ENCODE measurements at places on chromosomes 2 and 18. TPM values are rescaled to one million over a fixed set of nuclear protein-coding genes. Genes with fewer than 3 reads are reported as not detected.

Gene KIF3C
- total RNA-seq, result 10.3 TPM

Gene MC5R
- not detected for total RNA-seq

Gene TMEM131
- total RNA-seq, result 31.9 TPM

Gene GPC1
- 5.8 TPM for total RNA-seq

Gene DUSP19
- total RNA-seq, result 0.93 TPM

Gene LRRTM1
- not detected for total RNA-seq

Gene HRH4
- total RNA-seq, result 0.43 TPM

Gene SMYD1
- not detected for total RNA-seq

Gene RETSAT
- total RNA-seq, result 30.1 TPM

Gene POTEF
- not detected for total RNA-seq

Gene CCDC141
- 2.6 TPM for total RNA-seq

Gene ANKRD53
- not detected for total RNA-seq

Gene C2orf81
- 1.2 TPM for total RNA-seq

Gene CRYGD
- not detected for total RNA-seq

Gene WDR75
- total RNA-seq, result 34.0 TPM

Gene ACYP2
- 8.6 TPM for total RNA-seq

Gene ONECUT2
- not detected for total RNA-seq

Gene FBXO15
- total RNA-seq, result 0.60 TPM

Gene SPATA3
- not detected for total RNA-seq

Gene ERBB4
- total RNA-seq, result not detected

Gene AGXT
- not detected for total RNA-seq

Gene CCDC150
- total RNA-seq, result 12.1 TPM

Gene SERPINB10
- total RNA-seq, result not detected

Gene SCG2
- not detected for total RNA-seq

Gene GAL3ST2
- total RNA-seq, result 0.23 TPM

Gene NDC80
- 78.9 TPM for total RNA-seq

Gene LIMS4
- 3.3 TPM for total RNA-seq

Gene ZNF385B
- not detected for total RNA-seq

Gene ACADL
- total RNA-seq, result not detected

Gene LYG2
- total RNA-seq, result not detected

Gene MC4R
- total RNA-seq, result not detected

Data from activated CD4-positive, alpha-beta memory T cell treated with anti-CD3 and anti-CD28 coated beads, Interleukin-2, amount 10 ng/mL, durations not matched to agents 7 days and 5 days (primary cell).